ENCODE measurements at places on chromosomes 1 and 21.
A peak's percentile ranks its signal among the peaks of the same experiment; 100 is the strongest.

- H3K36me3 ChIP-seq: no peaks in the 10 kb centered on the region
- DNase-seq: no peak
- H3K27me3 ChIP-seq: no peaks in the 10 kb centered on the region
Observed at GRCh38 chr21:29145852-29146453, 15.5 kb downstream of the MAP3K7CL start.

DNA sequence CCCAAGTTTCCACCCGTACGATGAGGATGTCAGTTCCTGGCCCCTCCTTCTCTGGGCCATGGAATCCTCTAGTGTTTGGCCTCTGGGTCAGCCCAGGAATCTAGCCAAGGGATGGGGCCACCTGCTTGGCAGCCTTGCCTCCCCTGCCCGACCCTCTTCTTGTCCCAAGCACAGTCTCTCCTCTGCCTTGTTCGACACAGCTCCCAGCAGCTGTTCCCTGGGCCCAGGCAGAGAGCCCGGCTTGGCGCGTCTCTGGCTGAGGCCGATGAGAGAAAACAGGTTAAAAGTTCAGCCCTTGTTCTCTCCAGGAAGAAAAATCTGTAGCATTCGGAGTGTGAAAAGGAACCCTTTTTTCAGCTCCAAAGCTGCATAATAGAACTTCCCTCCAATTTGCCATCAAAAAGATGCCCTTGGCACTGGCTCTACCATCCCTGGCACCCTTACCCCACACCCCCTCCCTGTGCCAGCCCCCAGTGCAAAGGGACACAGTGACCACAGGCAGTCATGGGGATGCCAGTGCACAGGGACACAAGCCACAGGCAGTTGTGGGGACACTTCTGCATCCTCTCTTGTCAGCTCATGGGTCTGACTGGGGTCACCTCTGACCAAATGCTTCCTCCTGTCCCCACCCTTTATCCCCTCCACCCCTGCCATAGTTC, 68.4 kb downstream of the EPHB2 start:
- peaks cover 6% of the 10 kb centered on the region for H3K27me3 ChIP-seq
- no peak for DNase-seq
- no peaks in the 10 kb centered on the region for H3K4me1 ChIP-seq
- H3K27ac ChIP-seq: no peak overlapping the region

DNA sequence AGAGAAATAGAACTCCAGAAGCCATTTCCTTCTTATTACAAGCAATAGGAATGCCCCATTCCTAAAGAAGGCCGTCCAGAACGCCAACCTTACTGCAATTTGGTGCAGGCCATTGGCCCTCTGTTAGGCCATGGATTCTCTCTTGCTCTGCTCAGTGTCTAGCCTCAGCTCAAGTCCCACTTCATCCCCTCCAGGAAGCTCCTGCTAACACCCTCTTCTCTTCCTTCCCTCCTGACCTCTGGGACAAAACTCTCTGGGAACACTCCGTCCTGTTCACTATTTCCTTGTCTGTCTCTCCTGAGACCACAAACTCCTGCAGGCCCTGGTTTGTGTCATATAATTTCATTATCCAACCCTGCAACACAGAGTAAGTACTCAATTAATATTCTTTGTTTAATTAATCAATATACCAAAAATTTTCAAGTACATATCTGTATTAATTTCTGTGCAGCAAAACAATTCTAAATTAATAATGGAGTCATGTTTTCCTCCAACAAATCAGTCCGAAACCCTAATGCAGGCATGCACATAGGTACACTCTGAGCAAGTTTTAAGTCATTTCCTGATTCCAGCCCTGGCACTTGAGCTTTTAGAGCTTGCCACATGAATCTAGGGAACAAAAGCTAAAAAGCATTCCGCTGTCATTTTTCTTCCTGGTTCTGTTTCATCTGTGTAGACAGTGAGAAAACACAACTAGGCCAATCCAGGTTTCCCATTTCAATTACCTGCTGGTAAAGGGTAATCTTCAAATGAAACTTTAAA, 245.3 kb downstream of the SETD4 start:
- H3K27me3 ChIP-seq: peaks cover 12% of the 10 kb centered on the region
- no peak for DNase-seq

- no peak overlapping the region for H3K4me3 ChIP-seq
- no peaks in the 10 kb centered on the region for H3K36me3 ChIP-seq
- DNase-seq: no peak
Observed at GRCh38 chr1:152348447-152348846, 11.4 kb downstream of the FLG2 start.

- no peak overlapping the region for H3K27ac ChIP-seq
- no peaks in the 10 kb centered on the region for H3K27me3 ChIP-seq
- H3K36me3 ChIP-seq: no peaks in the 10 kb centered on the region
- H3K4me3 ChIP-seq: no peak overlapping the region
- DNase-seq: no peak
Observed at GRCh38 chr1:10613861-10614260, 139.1 kb downstream of the PEX14 start.

DNA sequence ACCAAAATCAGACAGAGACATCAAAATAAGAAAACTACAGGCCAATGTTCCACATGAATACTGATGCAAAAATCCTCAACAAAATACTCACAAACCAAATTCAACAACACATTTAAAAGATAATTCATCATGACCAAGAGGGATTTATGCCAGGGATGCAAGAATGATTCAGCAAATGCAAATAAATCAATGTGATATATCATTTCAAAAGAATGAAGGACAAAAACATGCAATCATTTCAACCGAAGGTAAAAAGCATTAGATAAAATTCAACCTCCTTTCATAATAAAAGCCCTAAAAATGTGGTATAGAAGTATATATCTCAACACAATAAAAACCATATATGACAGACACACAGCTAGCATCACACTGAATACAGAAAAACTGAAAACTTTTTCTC, 81.5 kb upstream of the LYPLAL1 start:
- no peaks in the 10 kb centered on the region for H3K4me1 ChIP-seq
- no peak for DNase-seq
- H3K27ac ChIP-seq: no peak overlapping the region
- no peak overlapping the region for H3K4me3 ChIP-seq

DNA sequence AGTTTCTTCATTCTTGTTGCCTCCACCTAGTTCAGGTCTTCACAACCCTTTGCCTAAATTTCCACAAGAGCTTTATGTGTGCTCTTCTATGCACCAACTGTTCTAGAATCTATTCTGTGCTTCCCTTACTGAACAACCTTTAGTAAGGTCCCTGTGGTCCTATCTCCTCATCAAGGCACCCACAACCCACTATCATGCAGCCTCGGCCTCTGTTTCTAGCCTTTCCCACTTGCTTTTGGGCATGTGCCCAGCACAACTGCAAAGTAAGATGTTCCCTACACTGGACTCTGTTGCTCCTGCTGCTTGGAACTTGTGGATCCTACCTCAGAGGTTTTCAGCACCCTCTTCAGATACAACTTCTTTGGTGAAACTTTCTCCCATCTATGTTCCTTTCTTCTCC, 2.4 kb upstream of the IER5 start:
- DNase-seq: no peak
- H3K27ac ChIP-seq: no peak overlapping the region
- H3K4me3 ChIP-seq: no peak overlapping the region
- peaks cover 20% of the 10 kb centered on the region for H3K36me3 ChIP-seq
- peaks cover 31% of the 10 kb centered on the region for H3K4me1 ChIP-seq

- H3K4me3 ChIP-seq: no peak overlapping the region
- peaks cover 20% of the 10 kb centered on the region for H3K4me1 ChIP-seq
- no peak for DNase-seq
- no peaks in the 10 kb centered on the region for H3K36me3 ChIP-seq
- no peak overlapping the region for H3K27ac ChIP-seq
- H3K27me3 ChIP-seq: peaks cover 18% of the 10 kb centered on the region
Observed at GRCh38 chr1:66168948-66169671, 364.8 kb upstream of the SGIP1 start.

DNA sequence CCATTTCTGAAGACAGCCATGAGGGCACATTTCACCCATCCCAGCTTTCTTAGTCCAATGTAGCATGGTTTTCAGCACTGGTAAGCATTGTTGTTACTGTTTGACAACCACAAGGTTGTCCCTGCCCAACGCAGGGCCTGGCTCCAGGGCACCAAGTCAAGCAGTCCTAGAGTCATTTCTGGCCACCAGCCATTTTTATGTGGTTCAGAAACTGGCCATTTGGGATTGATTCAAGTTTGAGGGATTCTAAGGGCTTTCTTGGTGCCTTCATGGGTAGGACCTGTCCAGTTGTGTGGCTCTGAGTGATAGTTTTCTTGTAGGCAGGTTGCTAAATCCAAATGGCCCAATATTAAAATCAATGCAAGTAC, 535.4 kb upstream of the USP24 start:
- H3K4me3 ChIP-seq: no peak overlapping the region
- no peaks in the 10 kb centered on the region for H3K36me3 ChIP-seq
- no peak overlapping the region for H3K27ac ChIP-seq
- DNase-seq: no peak

- DNase-seq: peak; percentile 87
- peak overlapping the region; percentile 82 for H3K4me3 ChIP-seq
- H3K27ac ChIP-seq: peak overlapping the region; percentile 87
- H3K36me3 ChIP-seq: peaks cover 85% of the 10 kb centered on the region
- no peaks in the 10 kb centered on the region for H3K27me3 ChIP-seq
Observed at GRCh38 chr1:9717193-9718005, 65.9 kb downstream of the PIK3CD start.

DNA sequence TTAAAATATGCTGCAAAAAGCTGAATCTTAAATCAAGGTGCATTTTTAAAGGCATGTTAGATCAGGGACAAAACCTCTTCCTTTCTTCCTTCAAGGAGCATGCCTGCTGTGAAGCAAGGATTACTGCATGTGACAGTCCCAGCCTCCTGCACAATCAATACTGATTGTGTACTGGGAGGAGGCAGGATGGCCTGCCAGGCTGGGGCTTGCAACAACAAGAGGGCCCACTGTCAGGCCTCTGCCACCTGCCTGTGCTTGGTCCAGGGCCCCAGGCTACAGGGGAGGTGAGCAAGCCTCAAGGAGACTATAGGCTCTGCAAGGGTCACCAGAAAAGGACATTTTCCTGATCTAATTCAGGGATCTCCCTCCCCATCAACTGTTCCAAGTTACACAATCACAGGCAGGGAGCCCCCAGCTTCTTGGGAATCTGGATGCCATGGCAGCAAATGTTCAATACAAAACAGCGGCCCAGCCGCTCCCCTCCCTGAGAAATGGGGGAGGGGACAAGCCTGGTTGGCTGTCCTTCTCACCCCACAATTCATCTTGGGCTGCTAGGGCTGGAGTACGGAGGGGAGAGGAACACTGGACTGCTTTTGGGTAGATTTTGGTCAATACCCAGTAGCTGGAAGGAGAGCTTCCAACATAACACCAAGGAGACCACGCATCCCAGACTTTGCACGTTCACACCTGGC, 76.7 kb downstream of the SSBP3 start:
- H3K36me3 ChIP-seq: no peaks in the 10 kb centered on the region
- H3K27ac ChIP-seq: no peak overlapping the region
- H3K27me3 ChIP-seq: no peaks in the 10 kb centered on the region
- DNase-seq: no peak
- H3K4me3 ChIP-seq: no peak overlapping the region
- peaks cover 1% of the 10 kb centered on the region for H3K4me1 ChIP-seq

DNA sequence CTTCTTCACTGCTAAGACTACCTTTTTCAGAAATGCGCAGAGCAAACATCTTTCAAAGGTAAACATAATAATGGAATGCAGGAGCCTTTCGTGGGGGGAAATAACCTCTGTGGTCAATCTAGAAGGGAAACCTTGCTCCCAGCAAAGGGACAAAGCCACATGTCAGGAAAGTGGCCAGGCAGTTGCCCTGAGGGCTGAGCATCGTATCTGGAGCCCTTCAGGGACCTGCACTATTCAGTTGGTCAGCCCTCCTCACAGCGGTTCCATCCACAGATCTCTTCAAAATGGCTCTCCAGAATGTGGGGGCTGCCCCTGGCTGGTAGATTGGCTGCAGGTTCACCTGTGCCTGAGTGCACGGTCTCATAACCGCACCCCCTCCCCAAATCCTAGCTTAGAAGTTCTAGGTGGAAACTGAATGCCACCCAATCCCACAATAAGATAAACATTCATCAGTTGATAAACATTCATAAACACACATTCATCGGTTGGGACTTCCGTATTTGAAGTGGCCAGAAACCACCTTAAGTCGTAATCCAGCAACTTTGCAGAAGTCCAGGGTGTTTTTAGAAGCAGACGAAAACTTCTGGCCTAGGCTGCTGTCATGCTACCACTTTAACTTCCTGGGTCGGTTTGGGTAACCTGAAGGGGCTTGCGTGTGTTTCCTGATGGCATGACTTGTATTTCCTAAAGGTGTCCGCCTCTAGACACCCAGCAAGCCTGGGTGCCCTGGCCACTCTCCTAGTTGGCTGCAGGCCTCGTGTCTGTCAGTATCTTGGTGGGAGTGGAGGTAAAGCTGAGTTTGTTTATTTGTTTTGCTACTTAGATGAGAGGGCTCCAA, 50.5 kb downstream of the RASSF5 start:
- no peaks in the 10 kb centered on the region for H3K27me3 ChIP-seq
- no peak for DNase-seq
- H3K27ac ChIP-seq: peak overlapping the region; percentile 95

- H3K27me3 ChIP-seq: no peaks in the 10 kb centered on the region
- no peaks in the 10 kb centered on the region for H3K36me3 ChIP-seq
- no peak overlapping the region for H3K4me3 ChIP-seq
- H3K4me1 ChIP-seq: peaks cover 15% of the 10 kb centered on the region
Observed at GRCh38 chr21:38942748-38943211, 137.1 kb downstream of the ETS2 start.

GRCh38 chr1:6783936-6784559, 1.2 kb upstream of the CAMTA1 start:
- peak overlapping the region; percentile 82 for H3K4me3 ChIP-seq
- peaks cover 8% of the 10 kb centered on the region for H3K27me3 ChIP-seq
- peaks cover 39% of the 10 kb centered on the region for H3K4me1 ChIP-seq
- H3K27ac ChIP-seq: peak overlapping the region; percentile 85
- H3K36me3 ChIP-seq: peaks cover 11% of the 10 kb centered on the region

DNA sequence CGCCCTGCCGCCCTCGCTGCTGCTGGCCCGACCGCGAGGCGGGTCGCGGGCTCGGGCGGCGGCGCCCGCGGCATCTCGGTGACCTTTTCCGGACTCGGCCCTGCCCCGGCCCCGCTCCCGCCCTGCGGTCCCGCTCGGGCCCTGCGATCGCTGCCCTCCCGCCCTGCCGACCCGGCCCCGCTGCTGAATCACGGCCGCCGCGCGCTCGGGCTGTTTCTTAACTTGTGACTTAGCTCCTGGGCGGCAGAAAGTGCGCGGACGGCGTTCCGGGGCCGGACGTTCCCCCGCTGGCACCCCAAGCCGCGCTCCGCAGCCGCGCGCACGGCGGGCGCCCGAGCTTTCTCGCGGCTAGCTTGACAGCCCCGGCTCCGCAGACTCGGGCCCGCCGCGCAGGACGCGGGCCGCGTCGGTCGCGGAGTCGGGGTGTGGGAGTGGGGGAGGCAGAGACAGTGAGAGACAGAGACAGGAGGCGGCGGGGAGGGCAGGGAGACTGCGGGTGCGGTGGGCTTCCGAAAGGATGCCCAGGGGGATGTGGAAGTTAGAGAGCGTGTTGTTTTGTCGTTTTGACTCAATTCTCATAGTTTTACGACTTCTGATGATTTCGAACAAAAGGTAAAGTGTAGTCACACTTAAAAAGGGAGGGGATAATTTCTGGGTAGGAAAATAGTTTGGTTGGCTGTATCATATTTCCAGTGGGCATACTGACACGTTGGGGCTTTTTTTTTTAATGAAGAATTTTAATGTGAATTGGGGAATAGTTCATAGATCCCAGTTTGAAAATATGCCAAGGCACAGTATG, 49.8 kb downstream of the PRDM2 start:
- peak overlapping the region; percentile 94 for H3K27ac ChIP-seq
- peak overlapping the region; percentile 98 for H3K4me3 ChIP-seq
- H3K36me3 ChIP-seq: peaks cover 52% of the 10 kb centered on the region

All from activated T-helper 2 cell treated with anti-CD3 and anti-CD28 coated beads, Interferon-gamma antibody, Interleukin-2, Interleukin-4, amounts not matched to agents 10 μg/mL and 5 μg/mL and 100 μg/mL, durations not matched to agents 14 hours and 24 hours and 36 hours (primary cell).